ENCODE measurements at places on chromosomes 5 and 9. TPM values are rescaled to one million over a fixed set of nuclear protein-coding genes. Genes with fewer than 3 reads are reported as not detected.
A peak's percentile ranks its signal among the peaks of the same experiment; 100 is the strongest.

The GRXCR2 gene
- total RNA-seq, result not detected

The LCN12 gene
- not detected for total RNA-seq

DNA sequence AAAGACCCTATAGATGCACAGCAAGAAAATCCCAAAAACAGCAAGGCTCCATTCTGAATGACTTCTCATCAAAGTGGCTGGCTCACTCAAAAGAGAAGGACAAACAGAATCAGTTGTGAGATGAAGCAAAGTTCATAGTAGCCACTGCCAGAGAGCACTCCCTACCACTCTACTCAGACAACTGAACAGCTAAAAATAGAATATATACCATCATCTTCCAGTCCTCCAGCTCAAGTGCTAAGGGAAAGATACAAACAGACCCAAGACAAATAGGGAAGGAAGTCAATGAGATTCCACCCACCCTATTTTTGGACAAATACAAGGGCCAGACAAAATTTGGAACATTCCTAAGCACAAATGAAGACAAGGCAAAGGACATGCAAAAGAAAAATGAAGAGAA lies 20.6 kb downstream of the GNAQ start:
- no peaks in the 10 kb centered on the region for H3K36me3 ChIP-seq
- no peaks in the 10 kb centered on the region for H3K27me3 ChIP-seq
- no peak overlapping the region for H3K4me3 ChIP-seq
- peak overlapping the region; percentile 31 for H3K27ac ChIP-seq

DNA sequence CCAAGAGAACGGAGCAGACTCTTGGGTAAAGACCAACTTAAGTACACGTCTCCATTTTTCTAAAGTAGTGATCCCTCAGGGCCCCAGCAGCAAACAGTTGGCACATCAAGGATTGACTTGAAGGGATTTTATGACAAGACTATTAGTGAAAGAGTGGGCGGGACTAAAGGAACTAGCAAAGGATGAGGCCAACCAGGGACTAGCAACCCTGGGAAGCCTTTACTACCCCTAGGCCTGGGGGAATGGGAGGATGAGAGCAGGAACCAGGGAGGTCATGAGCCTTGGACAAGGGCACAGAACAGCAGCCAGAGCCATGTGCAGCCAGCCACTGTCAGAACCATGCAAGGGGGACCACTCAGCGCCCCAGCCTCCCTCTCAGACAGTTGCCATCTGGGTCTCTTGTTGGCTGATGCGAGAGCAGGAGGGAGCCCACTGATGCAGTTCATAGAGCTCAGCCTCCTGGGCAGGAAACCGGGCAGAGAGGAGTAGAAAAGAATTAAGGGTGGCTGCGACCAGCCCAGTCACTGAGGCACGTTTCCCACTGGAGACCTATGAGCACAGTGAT lies 28.1 kb downstream of the TGFBI start:
- no peak overlapping the region for H3K4me3 ChIP-seq
- no peak for DNase-seq
- H3K27ac ChIP-seq, result peak overlapping the region; percentile 87
- peaks cover 57% of the 10 kb centered on the region for H3K4me1 ChIP-seq

The PTGR1 gene
- total RNA-seq, result 19.7 TPM

GRCh38 chr5:176859916-176860315 lies 39.2 kb downstream of the HK3 start:
- no peak overlapping the region for H3K27ac ChIP-seq
- DNase-seq, result no peak
- H3K4me3 ChIP-seq, result no peak overlapping the region
- no peaks in the 10 kb centered on the region for H3K4me1 ChIP-seq

Measured in sigmoid colon (tissue), 7 donors.